ENCODE measurements at places on chromosomes 16 and 17.
A peak's percentile ranks its signal among the peaks of the same experiment; 100 is the strongest.

GRCh38 chr17:3817851-3818605 is 17.0 kb upstream of the ITGAE start:
- no peak for DNase-seq

- DNase-seq = no peak
Measured at GRCh38 chr17:21184570-21184969, 29.4 kb downstream of the TMEM11 start.

- DNase-seq = no peak
Measured at GRCh38 chr17:2723505-2723996, 12.0 kb upstream of the CLUH start.

DNA sequence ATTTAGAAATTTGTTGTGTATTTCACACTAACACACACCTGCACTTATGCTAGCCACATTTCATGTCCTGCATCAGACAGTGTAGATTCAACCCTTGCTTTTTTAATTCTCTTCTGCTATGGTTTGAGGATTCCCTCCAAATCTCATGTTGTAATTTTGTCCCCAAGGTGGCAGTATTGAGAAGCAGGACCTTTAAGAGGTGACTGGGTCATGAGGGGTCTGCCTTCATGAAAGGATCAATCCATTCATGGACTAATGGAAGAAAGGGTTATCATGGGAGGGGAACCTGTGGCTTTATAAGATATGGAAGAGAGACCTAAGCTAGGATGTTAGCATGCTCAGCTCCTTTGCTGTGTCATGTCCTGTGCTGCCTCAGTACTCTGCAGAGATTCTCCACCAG is 1032.2 kb downstream of the CDH11 start:
- DNase-seq = no peak

DNA sequence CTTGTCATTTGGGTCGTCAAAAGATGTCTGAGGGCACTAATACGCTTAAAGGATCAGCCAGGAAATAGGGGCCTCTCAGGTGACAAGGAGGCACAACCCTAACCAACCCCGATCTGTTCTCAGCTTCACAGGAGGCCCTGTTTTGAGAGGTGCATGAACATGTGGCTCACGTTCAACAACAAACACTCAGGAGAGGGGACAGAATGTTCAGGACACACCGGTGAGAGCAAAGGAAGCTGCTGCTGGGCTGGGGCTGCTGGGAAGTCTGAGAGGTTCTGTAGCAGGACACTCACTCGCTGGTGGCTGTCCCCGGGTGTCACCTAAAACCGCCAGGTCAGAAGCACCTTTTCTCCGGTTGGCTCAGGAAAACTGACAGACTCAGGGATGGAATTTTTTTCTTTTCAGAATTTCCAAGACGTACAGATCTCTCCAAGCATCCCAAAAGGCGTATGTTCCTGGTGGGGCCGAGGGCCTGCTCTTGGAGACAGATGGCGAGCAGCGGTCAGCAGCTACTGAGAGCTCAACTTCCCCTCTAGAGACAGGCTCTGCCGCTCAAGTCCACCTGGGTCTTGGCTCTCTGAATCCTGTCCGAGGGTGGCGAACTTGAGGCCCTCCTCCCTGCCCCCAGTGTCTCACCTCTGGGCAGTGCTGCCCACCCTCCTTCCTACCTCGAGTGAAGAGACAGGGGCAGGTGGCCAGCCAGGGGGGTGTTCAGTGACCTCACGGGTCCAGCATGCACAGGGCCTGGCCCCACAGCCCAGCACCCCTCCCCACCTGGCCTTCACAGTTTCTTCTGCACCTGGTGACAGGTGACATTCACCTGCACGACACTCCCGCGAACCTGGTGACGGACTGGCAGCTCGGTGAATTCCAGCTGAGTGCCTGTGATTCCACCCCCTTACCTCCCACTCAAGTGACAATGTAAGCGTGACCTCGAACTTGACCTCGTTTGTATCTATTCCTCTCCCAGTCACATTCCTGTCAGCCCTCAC is 22.9 kb downstream of the CLUH start:
- DNase-seq = no peak

DNA sequence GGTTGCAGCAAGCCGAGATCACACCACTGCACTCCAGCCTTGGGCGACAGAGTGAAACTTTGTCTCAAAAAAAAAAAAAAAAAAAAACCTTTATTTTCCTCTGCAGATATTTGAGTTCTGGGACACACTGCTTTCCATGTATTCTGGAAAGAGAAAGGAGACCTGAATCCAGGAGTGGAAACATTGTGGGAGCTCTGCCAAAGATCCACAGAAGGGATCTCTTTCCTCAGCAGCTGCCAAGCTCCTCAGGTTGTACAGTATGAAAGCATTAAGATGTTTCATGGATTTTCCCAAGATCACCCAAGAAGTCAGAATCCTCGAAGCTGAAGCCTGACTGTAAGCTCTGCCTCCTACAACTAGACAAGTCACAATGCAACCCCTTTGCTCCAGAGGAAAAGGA is 13.5 kb downstream of the NPRL3 start:
- DNase-seq = no peak

DNA sequence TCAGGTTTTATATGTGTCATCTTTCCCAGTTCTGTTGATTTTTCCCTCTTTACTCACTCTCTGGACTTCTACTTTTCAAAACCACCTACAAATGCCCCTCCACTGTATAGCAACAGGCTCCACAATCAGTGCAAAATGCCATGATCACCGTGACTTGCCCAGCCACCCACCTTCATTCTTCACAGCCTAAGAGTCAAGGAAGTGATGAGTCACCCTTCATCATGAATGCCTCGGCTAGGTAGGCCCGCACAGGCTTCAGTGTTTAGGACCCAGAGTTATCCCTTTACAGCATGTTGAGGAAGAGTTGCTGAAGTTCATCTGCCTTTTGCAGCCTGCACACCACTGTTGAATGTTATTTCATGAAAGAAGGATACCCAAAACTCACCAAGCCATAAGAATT is 158.6 kb downstream of the PMP22 start:
- DNase-seq = no peak

DNA sequence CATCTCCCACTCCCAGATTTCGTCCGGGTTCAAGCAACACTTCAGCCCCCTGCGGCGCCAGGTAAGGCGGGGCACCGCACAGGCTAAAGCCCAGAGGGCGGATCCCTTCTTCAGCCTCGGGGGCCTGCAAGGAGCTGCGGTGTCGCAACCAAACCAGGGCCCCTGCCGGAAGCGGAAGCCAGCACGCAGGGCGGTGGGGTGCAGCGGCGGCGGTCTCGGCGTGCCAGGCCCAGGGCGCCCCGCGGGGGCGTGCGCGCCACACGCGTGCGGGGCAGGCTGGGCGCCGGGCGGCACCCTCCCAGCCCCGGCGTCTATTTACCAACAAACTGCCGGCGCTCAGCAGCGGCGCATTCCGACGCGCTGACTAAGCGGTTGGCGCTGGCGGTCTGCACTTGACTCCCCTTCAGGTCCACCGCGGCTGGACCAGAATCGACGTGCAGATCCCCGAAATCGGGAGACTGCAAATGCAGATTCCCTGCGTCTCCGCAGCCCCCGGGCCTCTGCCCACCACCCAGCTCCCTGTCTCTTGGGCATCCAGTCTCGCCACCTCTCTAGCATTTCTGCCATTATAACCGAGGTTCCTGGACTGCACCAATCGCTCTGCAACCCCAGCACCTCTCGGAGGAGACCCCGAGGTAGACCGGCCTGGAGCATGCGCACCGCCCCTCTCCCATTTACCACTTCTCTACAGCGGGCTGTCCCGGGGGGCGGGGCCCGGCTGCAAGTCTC is 421 bp upstream of the DLX4 start:
- DNase-seq = peak; percentile 78
